Activated T-helper 2 cell treated with anti-CD3 and anti-CD28 coated beads, Interferon-gamma antibody, Interleukin-2, Interleukin-4, amounts not matched to agents 10 μg/mL and 5 μg/mL and 100 μg/mL, durations not matched to agents 14 hours and 24 hours and 36 hours (primary cell): ENCODE measurements at places on chromosomes 7 and 10.

GRCh38 chr7:87322912-87323311 lies 22.6 kb upstream of the CROT start:
- DNase-seq: no peak

DNA sequence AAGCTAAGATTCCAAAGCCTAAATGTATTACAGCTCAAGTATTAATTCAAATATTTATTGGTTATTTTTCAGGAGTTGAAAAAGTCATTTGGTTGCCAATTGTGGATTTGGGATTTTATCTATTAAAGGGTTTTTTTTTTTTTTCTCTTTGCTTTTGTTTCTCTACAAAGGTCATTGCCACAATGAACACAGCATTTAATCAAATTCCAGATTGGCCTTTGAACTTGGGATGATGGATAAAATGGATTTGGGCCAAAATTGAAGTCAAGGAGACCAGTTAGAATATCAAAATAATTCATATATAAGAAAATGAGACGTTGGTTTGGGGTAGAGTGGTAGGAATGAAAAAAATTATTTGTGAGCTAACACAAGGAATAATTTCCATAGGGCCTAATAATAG lies 9.6 kb downstream of the LIPN start:
- DNase-seq: no peak

GRCh38 chr10:49744924-49745605 lies 17.1 kb downstream of the OGDHL start:
- no peak for DNase-seq

GRCh38 chr10:8092428-8092827 lies 37.9 kb downstream of the GATA3 start:
- no peak for DNase-seq
